ENCODE measurements at places on chromosomes 7 and 10.

DNA sequence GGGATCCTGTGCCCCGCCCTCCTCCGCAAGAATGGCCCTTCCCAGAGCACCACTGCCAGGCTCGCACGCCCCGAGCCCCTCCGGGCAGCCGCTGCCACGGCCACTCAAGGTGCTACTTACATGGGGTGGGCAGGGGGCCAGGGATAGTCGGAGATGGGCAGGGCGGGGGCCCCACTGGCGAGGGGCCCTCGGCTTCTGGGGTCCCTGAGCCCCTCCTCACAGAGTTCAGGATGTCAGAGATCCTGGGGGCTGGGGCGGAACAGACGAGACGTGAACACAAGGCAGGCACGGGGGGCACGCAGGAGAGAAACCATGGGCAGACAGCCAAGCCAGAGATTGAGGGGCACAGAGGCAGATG lies 25.6 kb downstream of the YKT6 start:
- H3K4me3 ChIP-seq, result no peak overlapping the region
- H3K27me3 ChIP-seq, result no peaks in the 10 kb centered on the region
- no peak overlapping the region for H3K27ac ChIP-seq
- peak; percentile 37 for DNase-seq
- no peaks in the 10 kb centered on the region for H3K4me1 ChIP-seq

DNA sequence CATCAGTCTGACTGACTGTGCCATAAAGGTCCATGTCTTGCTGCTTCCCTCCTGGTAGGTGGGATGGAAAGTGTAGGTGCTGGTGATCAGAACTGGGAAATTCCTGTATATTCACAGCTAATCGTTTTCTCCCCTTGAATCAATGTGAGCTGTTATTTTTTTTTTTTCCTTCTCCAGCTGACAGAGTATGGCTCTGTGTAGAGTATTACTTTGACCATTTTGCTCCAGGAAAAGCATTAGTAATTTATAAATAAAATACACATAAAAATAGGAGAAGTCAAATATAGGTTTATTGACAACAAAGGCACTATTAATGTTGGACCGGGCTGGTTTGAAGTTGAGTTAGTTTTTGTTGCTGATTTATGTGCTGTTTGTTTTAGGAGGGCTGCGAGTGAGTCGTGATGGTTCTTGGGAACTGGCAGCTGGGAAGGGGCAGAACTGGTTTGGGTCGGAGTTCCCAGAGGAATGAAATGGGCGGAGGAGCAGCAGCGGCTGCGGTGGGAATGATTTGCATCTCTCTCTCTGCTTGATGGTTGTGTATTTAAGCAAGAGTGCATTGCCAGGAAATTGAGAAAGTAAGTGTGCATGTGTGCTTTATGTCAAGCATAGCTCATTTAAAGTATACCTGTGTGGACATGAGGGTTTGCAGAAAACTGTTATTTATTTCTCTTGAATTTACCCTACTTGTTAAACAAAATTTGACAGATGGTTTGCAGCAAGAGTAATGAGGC lies 80.9 kb downstream of the LRMDA start:
- no peaks in the 10 kb centered on the region for H3K36me3 ChIP-seq
- H3K27ac ChIP-seq, result no peak overlapping the region
- no peaks in the 10 kb centered on the region for H3K27me3 ChIP-seq
- H3K4me3 ChIP-seq, result no peak overlapping the region

GRCh38 chr10:94878649-94879048 lies 59.8 kb upstream of the CYP2C9 start:
- no peaks in the 10 kb centered on the region for H3K4me1 ChIP-seq
- no peaks in the 10 kb centered on the region for H3K36me3 ChIP-seq
- no peaks in the 10 kb centered on the region for H3K27me3 ChIP-seq
- no peak overlapping the region for H3K4me3 ChIP-seq
- H3K27ac ChIP-seq, result no peak overlapping the region
- no peak for DNase-seq

GRCh38 chr7:31336202-31337001 lies 4.1 kb downstream of the NEUROD6 start:
- DNase-seq, result peak; percentile 41
- H3K27me3 ChIP-seq, result peaks cover 51% of the 10 kb centered on the region
- H3K36me3 ChIP-seq, result no peaks in the 10 kb centered on the region
- no peaks in the 10 kb centered on the region for H3K4me1 ChIP-seq
- no peak overlapping the region for H3K4me3 ChIP-seq
- H3K27ac ChIP-seq, result no peak overlapping the region

DNA sequence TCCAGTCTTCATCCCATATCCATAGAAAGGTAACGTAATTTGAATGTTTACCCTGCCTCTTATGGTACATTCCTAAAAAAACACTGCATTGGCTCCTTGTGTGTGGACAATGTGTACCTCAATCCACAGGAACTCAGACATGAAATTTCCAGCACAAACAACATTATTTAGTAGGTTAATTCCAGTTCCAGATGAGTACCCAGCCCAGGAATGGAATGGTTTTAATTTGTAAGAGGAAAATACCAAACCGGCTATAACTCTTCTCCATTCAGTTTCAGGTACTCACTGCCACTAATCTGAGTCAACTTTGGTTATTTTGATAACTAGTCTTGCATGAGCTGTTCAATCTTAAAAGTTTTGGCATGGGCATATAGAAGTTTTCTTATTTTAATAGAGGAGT lies 39.0 kb downstream of the TFPI2 start:
- peaks cover 3% of the 10 kb centered on the region for H3K4me1 ChIP-seq
- no peak overlapping the region for H3K27ac ChIP-seq
- no peaks in the 10 kb centered on the region for H3K36me3 ChIP-seq
- DNase-seq, result no peak
- H3K4me3 ChIP-seq, result no peak overlapping the region

DNA sequence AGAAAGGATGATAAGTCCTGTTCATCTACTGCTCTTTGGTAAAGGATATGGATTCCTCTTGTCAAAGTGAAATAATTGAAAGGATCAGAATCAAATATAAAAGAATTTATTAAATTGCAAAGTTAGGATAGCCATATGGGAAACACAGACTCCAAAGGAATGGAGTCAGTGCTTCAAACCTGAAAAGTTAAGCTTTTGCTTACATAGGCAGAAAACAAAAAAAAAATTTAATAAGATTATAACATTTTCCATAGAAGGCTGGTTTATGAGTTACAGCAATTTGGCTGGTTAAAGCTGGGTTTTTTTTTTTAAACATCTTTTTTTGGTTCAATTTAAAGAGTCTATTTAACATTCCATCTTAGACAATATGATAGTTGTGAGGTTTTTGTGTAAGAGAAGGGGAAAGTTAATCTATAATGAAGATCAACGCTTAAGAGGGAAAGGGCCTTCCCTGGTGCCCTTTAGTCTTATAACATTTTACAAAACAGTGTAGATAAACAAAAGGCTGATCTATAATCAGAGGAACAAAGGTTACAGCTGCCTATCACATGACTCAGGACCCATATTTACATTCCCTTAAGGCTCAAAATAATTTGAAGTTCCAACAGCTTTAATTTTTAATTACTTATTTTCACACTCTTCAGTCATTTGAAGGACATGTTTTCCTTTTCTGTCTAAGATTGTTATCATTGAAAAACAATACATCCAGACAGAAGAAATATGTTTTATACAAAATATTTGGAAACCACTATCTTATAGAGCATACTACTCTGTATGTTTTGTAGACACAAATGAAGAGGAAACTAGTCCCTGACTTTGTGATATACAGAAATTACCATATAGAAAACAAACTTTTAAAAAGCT lies 234.3 kb upstream of the MBL2 start:
- H3K27me3 ChIP-seq, result no peaks in the 10 kb centered on the region
- H3K4me1 ChIP-seq, result no peaks in the 10 kb centered on the region
- no peaks in the 10 kb centered on the region for H3K36me3 ChIP-seq

DNA sequence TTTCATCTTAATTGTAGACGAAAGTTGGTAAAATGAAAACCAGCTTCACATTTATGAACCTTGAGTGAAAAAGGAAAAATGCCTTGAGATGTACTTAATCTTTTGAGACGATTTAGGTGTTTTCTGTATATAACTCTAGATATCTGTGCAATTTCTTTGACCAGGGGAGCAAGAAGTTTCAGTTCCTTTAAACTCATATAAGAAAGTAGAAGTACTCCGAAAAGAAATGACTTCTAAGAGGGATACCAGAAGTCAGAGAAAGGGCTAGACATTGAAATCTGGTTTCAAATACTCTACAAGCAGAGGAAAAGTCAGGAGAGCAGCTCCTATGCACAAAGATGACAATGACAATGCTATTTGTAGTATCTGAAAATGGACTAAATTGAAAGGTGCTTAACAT lies 303.7 kb downstream of the BAMBI start:
- H3K36me3 ChIP-seq, result no peaks in the 10 kb centered on the region
- no peak overlapping the region for H3K4me3 ChIP-seq
- H3K27ac ChIP-seq, result no peak overlapping the region
- H3K27me3 ChIP-seq, result no peaks in the 10 kb centered on the region

DNA sequence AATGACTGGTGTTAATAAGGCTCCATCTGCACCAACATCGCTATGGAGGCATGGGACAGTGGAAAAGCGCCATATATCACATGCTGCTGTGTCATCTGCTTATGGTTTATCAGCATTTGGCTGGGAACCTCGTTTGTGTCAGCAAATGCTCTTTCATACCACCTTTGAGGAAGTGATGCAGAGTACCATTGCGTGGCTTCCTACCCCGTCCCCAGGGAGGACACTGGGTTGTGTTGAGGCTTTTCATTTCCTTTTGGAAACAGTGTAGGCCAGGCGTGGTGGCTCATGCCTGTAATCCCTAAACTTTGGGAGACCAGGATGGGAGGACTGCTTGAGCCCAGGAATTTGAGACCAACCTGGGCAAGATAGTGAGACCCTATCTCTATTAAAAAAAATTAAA lies 6.8 kb downstream of the TACR2 start:
- DNase-seq, result no peak
- no peak overlapping the region for H3K4me3 ChIP-seq
- H3K36me3 ChIP-seq, result no peaks in the 10 kb centered on the region
- no peak overlapping the region for H3K27ac ChIP-seq
- H3K4me1 ChIP-seq, result no peaks in the 10 kb centered on the region
- H3K27me3 ChIP-seq, result no peaks in the 10 kb centered on the region

DNA sequence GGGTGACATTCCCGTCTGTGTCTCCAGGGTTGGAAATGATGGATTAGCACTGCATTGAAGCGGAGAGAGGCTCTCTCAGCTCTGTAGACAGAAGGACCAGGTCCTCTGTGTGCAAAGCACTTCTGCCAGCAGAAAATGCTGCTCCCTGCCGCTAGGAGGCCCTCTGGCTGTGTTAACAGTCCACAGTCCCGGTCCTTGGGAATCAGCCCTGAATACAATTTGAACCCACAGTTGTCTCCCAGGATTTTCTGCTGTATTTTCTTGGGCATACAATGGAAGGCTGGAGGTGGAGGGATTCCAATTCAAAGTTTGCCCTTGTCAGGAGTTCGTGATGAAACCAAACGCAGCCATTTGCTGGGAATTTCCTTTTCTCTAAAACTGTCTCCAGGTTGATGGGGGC lies 205.2 kb downstream of the GLRX3 start:
- no peaks in the 10 kb centered on the region for H3K4me1 ChIP-seq
- H3K4me3 ChIP-seq, result no peak overlapping the region
- H3K27ac ChIP-seq, result no peak overlapping the region
- DNase-seq, result peak; percentile 74

DNA sequence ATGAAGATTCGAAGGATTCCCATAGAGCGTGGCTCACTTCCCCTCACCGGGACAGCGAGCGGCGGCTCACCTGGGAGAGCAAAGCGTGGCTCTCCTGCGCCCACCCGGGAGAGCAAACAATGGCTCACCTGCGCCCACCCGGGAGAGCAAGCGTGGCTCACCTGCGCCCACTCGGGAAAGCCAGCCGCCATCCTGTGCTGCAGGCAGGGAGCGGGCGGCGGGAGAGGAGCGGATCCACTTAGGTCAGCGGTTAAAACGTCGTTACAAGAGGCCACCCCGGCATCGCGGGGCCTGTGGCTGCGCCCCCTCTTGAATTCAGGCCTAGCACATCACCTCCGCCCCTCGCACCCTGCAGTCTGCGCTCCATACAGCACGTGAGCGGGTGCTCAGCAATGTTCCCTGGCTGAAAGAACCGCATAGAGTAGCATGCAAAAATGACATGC lies 461 bp upstream of the FIGNL1 start:
- H3K27me3 ChIP-seq, result peaks cover 8% of the 10 kb centered on the region
- H3K27ac ChIP-seq, result peak overlapping the region; percentile 21
- H3K36me3 ChIP-seq, result peaks cover 15% of the 10 kb centered on the region
- peaks cover 20% of the 10 kb centered on the region for H3K4me1 ChIP-seq
